Skin of body (tissue), 3 donors: ENCODE measurements at places on chromosomes 12 and 14. TPM values are rescaled to one million over a fixed set of nuclear protein-coding genes. Genes with fewer than 3 reads are reported as not detected.

The SDR9C7 gene
- total RNA-seq, result 7.1 TPM

The GDF3 gene
- total RNA-seq, result not detected

The RIMBP2 gene
- 5.8 TPM for total RNA-seq

The EFS gene
- total RNA-seq, result 24.1 TPM

The DDN gene
- total RNA-seq, result 0.69 TPM

The CABP1 gene
- 1.3 TPM for total RNA-seq

The C1QL4 gene
- not detected for total RNA-seq

The CCDC184 gene
- 0.30 TPM for total RNA-seq

The ACOT4 gene
- total RNA-seq, result 1.2 TPM

The PKP2 gene
- total RNA-seq, result 11.5 TPM

The TAS2R19 gene
- 12.6 TPM for total RNA-seq

The MED6 gene
- 53.4 TPM for total RNA-seq

The DCN gene
- 1,233 TPM for total RNA-seq

The LRIG3 gene
- 241 TPM for total RNA-seq

The OR6C4 gene
- not detected for total RNA-seq

The MIPOL1 gene
- 17.3 TPM for total RNA-seq

The MYH6 gene
- 0.30 TPM for total RNA-seq

The PLCZ1 gene
- not detected for total RNA-seq

The AVPR1A gene
- 44.2 TPM for total RNA-seq

The SPSB2 gene
- 3.1 TPM for total RNA-seq

The FGD4 gene
- total RNA-seq, result 21.9 TPM

The TAC3 gene
- not detected for total RNA-seq

The ERBB3 gene
- total RNA-seq, result 69.5 TPM

The IL31 gene
- total RNA-seq, result not detected

The C12orf54 gene
- not detected for total RNA-seq

The CLECL1 gene
- total RNA-seq, result not detected

The PIWIL1 gene
- 0.10 TPM for total RNA-seq

The ABCB9 gene
- 4.6 TPM for total RNA-seq

The DLK1 gene
- total RNA-seq, result 114 TPM

The TMEM179 gene
- total RNA-seq, result 0.39 TPM

The RD3L gene
- total RNA-seq, result not detected

The ARMH4 gene
- 13.8 TPM for total RNA-seq

The KRT86 gene
- total RNA-seq, result 40.8 TPM

The TDP1 gene
- total RNA-seq, result 14.7 TPM

The GALNT9 gene
- total RNA-seq, result 0.20 TPM

The DNM1L gene
- total RNA-seq, result 78.0 TPM

The NOVA1 gene
- total RNA-seq, result 11.5 TPM

The RND1 gene
- 1.1 TPM for total RNA-seq

The PMEL gene
- 19.8 TPM for total RNA-seq

The TPPP2 gene
- total RNA-seq, result not detected

The PPM1H gene
- 7.1 TPM for total RNA-seq

The TAMALIN gene
- 17.0 TPM for total RNA-seq

The CBLN3 gene
- 1.8 TPM for total RNA-seq

The HCAR2 gene
- total RNA-seq, result 11.8 TPM

The PHETA1 gene
- 2.9 TPM for total RNA-seq

The ESRRB gene
- 0.59 TPM for total RNA-seq

The BLTP3B gene
- total RNA-seq, result 41.8 TPM
